ENCODE measurements at places on chromosomes 1 and 21.

DNA sequence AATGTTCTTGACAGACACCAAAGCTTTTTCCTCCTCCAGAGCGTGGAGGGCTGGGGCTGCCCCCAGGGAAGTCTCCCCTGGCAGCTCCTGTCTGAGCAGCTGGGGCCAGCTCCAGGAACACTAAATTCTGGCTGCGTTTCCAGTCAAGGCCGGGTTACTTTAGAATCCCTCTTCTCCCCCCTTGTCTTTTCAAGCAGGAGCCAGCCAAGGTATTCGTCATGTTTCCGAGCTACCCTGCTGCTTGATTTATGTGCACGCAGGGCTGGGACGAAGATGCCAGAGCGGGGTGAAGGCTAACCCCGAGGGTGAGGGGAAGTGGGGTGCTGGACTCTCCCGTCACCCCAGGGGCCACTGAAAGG, 68.1 kb upstream of the ANGPTL1 start:
- DNase-seq = no peak

- DNase-seq = no peak
These were observed 223.6 kb downstream of the LRRC7 start for GRCh38 chr1:69791311-69791710.

DNA sequence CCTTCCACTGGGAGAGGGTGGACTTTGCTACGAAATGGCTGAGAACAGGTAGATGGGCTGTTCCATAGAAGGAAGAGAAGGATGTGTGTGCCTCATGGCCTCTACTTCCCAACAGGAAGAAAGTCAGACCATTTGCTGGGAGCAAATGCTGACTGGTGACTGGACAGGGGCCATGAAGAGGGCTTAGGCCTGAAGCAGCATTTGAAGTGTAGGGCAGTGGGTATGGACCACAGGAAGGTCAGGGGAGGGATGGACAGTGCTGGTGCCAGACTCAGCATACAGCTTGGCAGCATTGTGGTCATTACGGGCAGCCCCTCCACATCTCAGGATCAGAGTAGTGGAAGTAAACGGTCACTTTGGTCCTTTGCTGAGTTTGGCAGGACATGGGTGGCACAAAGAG, 275.7 kb downstream of the MATN1 start:
- no peak for DNase-seq

- DNase-seq = no peak
These were observed 49.5 kb downstream of the SSBP3 start for GRCh38 chr1:54356680-54357147.

DNA sequence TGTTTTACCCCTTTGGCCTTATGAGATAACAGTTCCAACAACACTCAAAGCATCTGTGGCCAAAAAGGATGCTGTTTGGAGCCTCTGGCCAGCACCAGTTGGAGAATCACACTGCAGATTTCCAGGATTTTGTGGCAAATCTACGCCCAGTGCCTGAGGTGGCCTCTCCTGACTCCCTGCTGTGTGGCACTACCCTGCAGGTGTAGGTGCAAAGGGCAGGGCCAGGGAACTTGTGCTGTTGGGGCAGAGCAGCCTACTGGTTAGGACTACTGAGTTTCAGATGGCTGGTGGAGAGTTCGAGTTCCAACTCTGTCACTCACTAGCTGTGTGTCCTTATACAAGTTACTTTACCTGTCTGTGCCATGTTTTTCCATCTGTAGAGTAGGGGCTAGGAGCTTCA, 170.5 kb downstream of the PTPRU start:
- no peak for DNase-seq

DNA sequence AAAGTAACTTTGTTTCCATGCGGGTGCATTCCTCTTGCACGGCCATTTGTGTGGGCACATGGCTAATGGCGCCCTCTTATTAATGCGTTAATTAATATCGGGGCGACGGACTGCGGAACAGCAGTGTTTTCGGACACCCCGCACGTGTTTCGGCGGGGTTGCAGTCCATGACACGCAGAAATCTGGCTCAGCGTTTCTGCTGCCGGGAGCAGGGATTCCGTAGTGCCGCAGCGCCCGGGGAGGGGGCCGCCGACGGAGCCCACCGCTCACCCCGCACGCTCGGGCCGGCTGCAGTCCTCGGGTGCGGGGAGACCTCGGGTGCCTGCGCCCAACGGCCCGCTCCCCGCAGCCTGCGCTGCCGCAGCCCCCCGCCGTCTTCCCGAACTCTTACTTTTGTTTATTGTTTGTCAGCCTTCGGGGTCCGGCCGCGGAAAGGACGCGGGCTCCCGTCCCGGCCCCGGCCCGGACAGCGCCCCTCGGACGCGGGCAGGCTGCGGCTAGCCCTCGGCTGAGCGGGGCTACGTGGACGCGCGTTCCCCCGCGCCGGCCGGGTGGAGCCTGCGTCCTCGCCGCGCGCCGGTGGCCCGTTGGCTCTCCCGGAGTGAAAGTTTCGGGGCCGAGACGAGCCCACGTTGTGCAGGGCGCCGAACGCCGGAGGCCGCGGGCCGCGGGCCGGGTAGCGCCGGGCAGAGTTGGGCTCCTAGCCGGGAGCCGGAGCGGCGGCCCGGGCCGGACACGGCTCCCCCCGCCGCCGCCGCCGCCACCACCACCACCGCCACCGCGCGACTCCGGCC, 849 bp downstream of the NFIA start:
- DNase-seq = no peak

DNA sequence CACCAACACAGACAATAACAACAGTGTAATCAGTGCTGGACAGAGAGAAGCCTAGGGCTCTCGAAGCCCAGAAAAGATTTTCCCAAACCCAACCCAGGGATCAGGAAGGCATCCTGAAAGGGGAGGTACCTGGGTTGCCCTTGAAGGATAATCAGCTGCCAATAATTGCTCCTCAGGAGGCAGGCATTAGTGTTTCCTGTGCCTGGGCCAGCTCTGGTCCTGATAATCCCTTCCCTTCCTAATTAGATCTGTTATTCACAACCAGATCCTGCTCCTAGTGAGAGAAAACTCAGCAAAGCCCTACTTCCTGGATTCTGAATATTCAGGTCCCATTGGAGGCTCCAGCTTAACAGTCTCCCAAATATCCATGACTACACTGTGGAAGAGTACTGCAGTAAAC, 117.4 kb downstream of the DMRTA2 start:
- DNase-seq = no peak

DNA sequence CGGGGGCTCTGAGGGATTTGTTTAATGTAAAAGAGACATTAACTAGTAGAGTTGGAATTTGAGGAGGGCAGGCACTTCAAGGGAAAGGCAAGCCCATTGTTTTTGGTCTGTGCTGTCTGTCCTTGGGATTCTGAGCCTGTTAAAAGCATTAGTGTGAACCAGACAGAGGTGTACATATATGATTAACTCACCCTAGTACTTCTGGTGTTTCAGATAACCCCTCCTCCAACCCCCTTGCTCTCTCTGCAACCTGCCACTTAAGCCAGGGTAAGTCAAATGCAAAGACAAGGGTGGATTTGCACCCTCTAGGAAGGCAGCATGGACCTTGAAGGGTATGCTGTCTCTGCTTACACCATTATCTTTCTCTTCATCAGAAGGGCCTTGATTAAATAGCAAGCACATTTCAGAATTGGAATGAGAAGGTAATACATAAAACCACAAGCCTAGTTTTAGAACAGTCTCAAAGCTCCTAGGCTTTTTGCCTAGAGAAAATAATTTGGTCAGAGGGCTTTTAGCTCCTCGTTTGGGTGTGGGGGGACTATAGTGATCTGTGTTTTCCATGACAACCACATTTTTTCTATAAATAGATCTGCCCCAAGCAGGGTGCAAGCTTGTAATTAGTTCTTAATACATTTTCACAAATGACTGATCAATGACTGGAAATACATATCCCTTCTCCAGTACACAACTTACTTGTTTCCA, 120.7 kb upstream of the SGIP1 start:
- DNase-seq = no peak

DNA sequence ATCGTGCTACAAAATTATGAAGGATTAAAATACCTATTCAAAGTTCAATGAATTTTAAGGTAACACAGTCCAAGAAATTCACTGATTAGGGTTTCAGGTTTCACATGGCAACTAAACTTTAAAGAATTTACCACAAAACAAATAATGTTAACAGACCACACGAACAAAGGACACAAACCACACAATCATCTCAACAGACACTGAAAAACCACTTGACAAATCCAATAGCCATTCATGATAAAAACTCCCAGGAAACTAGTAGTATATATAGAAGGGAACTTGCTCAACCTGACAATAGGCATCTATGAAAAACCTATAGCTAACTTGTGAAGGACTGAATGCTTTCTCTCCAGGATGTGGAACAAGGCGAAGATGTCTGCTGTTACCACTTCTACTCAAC, 21.1 kb upstream of the SH2D5 start:
- no peak for DNase-seq

GRCh38 chr21:34105947-34106541, 32.7 kb downstream of the MRPS6 start:
- DNase-seq = no peak

DNA sequence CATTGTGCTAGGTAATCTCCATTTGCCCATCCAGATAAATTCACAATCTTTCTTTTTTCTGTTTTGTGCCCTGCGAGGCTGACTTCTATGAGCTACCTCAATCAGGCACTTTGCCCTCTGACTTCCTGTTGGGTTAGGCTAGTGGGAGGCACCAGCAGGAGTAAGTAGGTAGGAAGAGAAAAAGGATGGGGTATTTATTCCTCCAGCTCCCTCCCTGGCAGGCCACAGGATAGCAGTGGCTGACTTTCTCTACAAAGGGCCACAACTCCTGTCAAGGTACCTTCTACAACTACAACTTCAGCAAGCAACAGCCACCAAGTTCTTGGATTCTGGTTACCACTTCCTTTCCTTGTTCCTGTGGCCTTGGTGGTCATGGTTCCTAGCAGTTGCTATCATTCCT, 18.8 kb upstream of the GORAB start:
- no peak for DNase-seq

DNA sequence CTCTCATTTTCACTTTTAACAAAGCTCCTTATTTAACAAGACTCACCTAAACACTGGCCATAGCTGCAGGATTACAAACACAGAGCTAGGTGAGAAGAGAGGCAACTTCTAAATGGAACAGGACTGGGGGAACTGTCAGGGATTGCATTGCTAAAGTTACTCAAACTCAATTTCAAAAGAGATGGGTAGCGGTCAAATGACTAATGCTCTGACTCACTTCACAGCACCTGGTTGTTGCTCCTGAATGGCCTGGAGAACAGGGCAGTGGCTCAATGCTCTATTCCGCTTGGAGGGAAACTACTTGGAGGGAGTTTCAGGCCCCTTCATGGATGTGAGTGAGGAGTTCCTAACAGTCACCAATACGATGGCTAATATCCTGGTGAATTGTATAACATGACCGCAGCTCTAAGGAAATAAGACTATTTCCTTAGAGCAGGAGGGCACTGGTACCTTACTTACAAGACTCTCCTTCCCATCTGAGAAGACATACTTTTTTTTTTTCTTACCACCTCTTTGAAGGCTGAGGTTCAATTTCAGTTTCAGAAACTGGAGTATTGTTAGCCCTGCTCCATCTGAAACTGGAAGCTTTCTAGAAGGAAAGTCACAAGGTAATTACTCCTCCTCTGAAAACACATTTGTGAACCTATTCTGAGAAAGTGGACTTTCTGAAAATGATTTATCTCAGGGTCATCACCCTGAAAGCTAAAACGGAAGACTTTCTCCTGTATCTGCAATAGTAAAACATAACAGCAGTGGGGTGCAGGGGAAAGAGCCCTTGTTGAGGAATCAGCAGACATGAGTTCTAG, 9.5 kb downstream of the DPT start:
- DNase-seq = no peak

- no peak for DNase-seq
These were observed 956 bp downstream of the URB2 start for GRCh38 chr1:229627003-229627402.

DNA sequence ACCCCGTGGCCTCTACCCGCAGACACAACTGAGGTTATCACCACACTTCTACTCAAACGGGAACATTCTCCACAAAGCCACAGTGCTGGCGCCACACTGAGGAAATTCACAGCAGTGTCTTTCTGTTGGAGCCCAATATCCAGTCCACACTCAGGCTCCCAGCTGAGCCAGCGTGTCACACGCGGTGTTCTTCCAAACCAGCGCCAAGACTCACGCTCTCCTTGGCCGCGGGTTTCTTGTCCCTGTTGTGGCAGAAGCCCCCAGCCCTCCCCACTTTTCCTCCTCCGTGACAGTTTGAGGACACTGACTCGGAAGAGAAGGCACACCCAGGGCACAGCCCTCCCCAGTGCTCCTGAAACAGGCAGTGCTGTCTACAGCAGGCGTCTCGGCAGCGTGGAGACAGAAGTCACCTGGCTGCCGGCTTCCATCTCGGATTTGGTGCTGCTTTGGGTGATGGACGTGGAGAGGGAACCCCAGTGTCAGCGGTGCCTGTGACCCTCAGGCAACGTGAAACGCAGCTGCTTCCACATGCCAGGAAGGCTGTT, 35.4 kb upstream of the AGPAT3 start:
- DNase-seq = no peak

GRCh38 chr21:38460171-38460742, 38.0 kb downstream of the ERG start:
- no peak for DNase-seq

DNA sequence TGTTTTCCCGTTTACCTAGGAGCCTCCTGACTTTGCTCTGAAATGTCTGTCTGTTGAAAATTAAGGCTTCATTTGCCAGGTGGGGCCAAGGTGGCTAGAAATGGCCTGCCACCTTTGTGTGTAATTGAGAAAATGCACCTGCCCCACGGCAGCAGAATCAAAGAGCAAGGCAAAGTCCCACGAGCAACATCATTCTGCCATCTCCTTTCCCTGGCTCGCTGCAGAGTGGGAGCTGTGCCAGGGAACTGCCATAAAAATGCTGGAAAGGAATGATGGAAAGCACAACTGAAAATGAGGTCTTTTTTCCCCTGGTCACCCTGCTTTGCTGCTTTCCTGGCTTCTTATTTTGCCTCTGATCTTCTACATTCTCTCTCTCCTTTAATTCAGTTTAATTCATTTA, 5.5 kb upstream of the OLFML2B start:
- DNase-seq = no peak

GRCh38 chr1:159942632-159943277, 2.7 kb downstream of the IGSF9 start:
- DNase-seq = no peak

GRCh38 chr21:27171707-27172106, 204.8 kb upstream of the ADAMTS5 start:
- DNase-seq = no peak

- no peak for DNase-seq
These were observed 20.5 kb downstream of the STPG1 start for GRCh38 chr1:24392982-24393650.

DNA sequence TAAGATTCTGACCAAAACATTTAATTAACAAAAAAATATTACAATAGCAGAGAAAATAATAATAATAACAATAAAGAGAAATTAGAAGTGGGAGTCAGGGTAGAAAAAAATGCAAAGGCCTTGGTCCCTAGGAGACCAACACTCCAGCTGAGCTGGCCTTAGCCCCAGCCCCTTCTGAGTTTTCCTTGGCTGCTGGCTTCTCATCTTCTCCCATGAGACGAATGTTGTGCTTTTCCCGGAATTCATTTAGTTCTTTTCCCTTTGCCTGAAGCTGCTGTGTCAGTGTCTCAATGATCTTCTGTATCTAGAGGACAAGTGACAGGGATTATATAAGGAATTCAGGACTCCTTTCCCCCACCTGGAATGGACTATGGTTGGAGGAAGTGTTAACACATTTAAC, 2.4 kb downstream of the KLHDC9 start:
- no peak for DNase-seq

Measured in stimulated activated CD8-positive, alpha-beta memory T cell treated with anti-CD3 and anti-CD28 coated beads, Interleukin-4, amount 100 ng/mL, for 24 hours (primary cell).